ENCODE measurements at places on chromosomes 1 and 21.

GRCh38 chr1:99590578-99591209 lies 55.2 kb upstream of the PALMD start:
- no peak for DNase-seq

- DNase-seq, result no peak
Measured at GRCh38 chr21:42500736-42501135, 4.7 kb upstream of the RSPH1 start.

DNA sequence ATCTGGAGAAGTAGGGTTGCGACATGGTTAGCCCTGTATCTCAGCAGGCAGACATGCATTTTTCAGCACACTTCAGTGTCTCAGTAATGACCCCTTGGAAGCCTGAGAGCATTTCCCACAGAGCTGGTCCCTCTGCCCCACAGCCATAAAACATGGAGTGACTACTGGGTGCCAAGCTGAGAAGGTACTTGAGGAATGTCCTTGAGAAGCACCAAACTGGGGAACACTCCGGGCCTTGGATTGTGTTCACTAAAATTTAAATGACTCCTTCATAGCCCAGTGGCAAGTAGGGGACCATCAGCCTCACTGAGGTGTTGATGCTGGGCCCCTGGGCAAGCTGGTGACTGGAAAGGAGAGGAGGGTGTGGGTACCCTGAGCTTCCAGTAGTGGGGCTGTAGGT lies 54.7 kb downstream of the KCNJ6 start:
- no peak for DNase-seq

DNA sequence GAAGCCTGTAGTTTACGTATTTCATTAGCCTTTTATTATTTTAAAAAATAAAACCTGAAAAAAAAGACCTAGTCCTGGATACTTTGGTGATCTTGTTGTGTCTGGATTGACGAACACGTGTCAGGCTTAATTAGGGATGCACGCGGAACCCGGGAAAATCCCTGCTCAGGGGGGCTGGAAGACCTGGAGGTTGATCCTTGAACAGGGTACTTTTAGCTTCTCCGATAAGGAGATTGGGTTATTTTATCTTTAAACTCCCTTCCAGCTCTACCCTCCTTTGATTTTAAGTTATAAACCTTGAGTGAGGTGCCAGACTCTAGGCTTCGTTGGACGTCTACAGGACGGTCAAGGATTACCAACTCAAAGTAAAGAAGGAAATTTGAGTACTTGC lies 552 bp upstream of the ZNF691 start:
- DNase-seq, result no peak

GRCh38 chr1:167401260-167401873 lies 117.0 kb downstream of the CD247 start:
- DNase-seq, result peak; percentile 23

DNA sequence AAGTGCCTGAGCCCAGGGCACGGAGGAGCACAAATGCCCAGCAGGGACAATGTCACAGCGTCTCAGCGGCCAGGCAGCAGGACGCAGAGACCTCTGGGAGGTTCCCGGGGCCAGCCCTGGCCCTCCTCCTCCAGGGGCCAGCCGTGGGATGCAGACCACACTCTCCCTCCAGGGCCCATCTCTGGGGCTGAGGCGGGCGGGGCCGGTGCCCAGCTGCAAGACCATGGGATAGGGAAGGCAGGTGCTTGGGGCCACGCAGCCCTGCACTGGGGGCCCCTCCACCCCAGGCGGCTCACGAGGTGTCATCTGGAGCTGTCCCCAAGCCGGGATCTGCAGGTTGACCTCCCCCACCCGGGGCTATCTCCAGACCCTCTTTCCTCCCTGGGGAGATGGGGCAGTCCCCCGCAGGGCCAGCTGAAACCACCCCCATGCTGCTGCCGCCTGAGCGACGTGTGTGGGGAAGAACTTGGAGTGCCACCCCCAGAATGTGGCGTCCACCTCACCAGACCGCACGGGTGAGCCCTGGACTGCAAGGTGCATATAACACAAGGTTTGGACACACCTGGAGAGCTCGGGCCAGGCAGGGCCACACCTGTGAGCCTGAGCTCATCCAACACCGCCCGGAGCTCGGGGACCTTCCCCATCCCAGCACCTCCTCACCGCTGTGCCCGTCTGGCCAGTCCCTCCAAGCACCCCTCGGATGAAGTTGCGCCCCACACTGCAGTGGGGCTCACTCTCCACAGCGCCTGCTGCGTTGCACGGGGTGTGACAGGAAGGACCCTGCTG lies 4.1 kb upstream of the TTLL10 start:
- no peak for DNase-seq

DNA sequence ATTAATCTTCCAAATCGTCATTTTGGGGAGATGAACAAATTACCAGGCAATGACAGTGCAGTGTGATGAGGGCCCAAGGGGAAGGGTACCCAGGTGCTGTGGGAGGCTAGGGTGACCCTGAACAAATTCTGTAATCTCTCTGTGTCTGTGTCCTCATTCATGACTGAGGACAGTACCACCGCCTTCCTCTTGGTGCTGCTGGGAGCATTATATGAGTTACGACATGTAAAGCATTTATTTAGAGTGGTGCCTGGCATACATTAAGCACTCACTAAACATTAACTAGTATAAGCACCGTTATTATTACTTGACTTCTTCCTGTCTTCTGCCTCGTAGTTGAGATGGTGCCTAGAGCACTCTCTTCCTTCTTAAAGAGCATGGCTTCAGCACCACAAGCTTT lies 468.2 kb upstream of the VAMP3 start:
- DNase-seq, result no peak

GRCh38 chr1:201042779-201043461 lies 19.4 kb upstream of the KIF21B start:
- DNase-seq, result peak; percentile 12

GRCh38 chr1:83103341-83103740 lies 895.6 kb downstream of the TTLL7 start:
- no peak for DNase-seq

- peak; percentile 8 for DNase-seq
Measured at GRCh38 chr1:35448344-35448801, 108.8 kb downstream of the KIAA0319L start.

Data from bone marrow (tissue), 2 donors.